ENCODE measurements at places on chromosomes 3 and 15.

DNA sequence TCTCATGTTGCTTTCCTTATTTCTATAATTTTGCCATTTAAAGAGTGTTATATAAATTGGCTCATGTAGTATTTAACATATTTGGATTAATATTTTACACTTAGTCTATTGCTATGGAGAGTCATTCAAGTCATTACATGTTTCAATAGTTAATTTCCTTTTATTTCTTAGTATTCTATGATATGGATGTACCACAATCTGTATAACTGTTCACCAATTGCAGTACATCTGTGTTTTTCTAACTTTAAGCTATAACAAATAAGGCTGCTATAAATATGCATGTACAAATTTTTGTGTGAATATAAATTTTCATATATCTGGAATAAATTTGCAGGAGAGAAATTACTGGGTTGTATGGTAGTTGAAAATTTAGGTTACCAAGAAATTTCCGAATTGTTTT, 993.4 kb downstream of the NAALADL2 start:
- DNase-seq = no peak

DNA sequence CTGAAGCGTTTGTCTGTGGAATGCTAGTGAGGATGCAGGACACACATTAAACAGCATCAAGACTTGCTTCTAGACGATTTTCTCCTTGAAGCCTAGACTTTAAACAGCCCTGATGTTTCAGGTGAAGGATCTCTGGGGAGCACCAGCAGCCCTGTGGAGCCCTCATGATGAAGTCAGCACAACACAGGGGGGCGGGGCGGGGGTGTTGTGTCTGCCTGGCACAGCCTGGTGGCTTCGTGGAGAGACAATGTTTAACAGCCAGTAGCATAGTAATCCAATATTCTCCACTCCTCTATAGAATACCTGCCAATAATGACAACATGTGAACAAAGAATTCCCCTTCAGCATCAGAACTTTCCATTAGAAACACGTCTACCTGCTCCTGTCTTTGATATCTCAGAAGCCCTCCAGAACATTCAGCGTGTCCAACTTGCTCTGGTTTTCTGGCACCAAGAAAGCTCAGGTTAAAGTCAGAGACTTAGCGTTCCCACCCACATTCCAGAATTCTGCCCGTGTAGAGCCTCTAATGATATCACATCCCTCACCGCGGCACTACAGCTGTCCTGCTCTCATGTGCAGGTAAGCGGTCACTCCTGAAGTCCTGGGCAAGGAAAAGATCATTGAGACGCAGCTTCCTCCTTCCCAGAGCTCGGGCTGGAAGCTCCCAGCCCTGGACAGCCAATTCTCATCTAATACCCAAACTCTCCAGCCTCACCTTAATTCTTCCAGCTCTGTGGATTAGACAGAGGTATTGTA, 98.0 kb downstream of the ATP10A start:
- DNase-seq = no peak

DNA sequence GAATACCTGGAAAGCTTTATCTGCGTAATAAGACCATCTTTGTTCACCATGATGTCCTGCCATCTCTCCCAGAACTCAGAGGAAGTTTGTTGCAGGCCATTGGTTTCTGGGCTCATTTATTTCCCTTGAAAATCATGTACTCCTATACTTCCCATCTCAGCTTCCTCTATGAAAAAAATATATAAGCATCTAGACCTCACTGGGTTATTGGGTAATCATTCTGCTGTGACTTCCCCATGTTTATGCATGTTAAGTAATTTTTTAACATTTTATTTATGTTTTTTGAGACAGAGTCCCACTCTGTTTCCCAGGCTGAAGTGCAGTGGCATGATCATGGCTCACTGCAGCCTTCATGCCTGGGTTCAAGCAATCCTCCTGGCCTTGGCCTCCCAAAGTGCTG, 184.5 kb downstream of the ZPLD1 start:
- no peak for DNase-seq

DNA sequence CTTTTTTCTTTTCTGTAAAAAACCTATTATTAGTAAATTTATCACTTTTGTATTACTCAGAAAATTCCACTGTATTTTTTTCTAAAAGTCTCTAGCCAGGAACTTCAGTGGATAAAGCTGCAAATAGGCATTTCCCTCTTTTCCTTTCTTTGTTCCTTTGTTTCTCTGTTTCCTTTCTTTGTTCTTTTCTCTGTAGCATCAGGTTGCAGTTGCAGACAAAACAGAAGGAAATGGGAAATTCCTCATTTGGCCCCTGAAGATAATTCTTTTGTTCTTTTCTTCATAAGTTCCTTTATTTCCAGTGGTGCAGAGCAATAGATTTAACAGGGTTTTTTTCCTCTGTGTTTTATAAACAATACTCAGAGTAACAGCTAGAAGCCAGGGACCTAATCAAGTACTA, 416.5 kb downstream of the TBL1XR1 start:
- no peak for DNase-seq

DNA sequence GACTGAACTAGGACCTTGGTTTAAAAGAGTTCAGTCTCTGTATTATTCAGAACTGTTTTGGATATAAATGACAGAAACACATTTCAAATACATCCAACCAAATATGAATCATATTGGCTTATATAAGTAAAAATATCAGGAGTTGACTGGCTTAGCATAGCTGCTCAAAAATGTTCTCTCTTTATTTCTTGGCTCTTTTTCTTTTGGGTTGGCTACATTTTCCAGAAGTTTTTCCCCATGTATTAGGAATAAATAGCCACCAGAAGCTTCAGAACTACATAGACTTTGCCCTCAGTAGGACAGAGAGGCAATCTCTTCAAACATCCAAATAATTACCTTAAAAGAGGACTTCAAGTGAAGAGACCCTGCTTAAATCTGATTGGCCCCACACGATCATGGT, 32.7 kb downstream of the KCNMB2 start:
- DNase-seq = no peak

DNA sequence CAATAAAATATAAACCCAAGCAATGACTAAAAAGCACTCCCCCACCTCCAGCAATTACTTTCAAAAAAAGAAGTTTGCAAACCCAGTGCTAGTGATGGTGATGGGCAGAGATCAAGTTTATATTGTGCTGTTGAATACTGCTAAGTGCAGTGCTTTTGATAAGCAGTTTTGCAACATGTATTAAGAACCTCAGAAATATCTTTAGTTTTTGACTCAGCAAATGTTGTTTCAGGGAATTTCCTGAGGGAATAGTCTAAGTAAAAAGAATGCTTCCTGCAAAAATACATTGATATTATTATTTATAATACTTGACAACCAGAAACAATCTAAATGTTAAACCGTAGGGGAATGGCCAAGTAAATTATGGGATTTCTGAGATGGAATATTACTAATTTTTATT, 69.3 kb downstream of the ADAMTSL3 start:
- no peak for DNase-seq

DNA sequence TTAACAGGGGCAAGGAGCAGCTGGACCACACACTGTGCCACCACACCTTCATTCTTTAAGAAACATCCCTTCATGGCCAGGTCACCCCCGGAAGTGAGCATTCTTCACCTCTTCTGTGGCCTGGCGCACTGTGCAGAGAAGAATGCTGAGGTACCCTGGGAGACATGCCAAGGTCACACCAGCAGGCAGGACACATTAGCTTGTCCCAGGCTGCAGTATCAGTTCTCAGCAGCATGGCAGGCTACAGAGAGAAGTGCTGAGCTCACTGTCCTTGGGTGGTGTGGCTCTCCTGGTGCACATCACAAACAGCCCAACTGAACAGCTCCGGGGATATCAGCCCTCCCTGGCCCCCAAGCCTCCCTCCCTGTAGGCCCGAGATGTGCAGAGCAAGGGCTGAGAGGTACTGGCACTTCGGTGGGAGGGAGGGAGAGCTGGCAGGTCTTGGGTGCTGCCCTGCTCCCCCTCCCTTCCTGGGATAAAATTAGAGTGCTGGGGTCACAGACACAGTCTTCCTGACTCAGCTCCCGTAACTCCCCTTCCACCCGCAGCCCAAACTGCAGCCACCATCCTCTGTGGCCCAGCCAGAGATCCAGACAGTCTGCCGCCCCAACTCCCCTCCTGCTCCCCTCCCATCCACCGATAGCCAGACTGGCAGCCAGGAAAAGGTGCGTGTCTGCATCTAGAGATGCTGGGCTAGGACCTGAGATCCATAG, 13.4 kb downstream of the SEMA7A start:
- DNase-seq = no peak

GRCh38 chr3:4417449-4417848, 49.6 kb downstream of the SUMF1 start:
- no peak for DNase-seq

DNA sequence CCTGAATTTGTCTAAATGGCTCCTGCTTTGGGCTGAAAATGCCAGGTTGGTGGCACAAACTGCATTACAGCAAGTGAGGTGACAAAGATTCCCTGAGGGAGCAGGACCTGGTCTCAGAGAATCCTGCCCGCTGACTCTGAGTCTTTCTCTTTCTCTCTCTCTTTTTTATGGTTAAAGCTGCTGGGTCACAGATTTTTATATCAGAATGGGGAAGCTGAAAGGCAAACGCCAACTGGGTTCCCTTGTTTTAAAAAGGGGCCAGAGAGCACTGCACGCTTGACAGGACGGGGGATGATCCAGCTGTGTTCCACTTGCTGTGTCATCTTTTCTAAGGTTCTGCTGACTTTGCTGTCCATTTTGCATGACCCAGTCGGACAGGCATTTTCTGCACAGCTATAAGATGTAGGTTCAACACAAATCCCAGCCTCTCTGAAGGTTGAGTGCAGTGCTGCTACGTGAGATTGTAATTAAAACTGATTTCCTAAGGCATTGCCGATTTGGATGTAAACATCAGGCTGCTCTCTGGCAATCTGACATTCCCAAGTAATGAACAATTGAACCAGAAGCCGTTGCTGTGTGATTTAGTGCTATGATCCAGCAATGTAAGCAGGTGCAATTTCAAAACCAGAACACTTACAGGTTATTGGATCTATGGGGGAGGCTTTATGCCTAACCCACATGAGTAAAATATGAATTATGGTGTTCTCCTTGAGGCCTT, 25.8 kb downstream of the ARHGEF3 start:
- DNase-seq = no peak

GRCh38 chr3:40470701-40471100, 6.2 kb upstream of the ZNF619 start:
- DNase-seq = no peak

DNA sequence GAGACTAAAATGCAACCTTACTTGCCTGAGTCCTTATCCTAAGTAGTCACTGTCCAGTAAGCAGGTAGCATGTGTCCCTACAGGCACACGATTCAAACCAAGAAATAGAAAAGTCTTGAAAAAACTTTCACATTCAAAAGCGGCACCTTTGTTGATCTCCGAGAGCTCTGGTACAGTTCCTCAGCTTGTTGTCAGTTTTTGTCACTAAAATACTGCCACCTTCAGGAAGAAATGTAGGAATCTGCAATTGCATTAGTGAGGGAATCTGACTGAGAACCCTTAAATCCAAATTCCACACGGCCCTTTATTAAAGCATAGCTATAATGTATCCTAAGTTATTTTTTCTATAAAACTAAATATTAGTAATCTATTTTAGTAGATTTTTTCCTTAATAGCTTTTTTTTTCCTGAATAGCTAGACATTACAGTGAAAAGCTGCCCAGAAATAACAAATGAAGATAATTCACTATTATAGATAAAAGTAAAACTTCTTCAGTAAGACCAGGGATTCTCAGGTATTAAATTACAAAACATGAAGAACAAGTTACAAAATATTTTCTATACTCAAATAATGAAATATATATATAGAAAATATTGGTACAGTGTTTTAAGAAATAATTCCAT, 44.0 kb downstream of the CCDC54 start:
- DNase-seq = peak; percentile 66

- DNase-seq = no peak
Observed at GRCh38 chr15:68849497-68849896, 28.8 kb upstream of the ANP32A start.

- no peak for DNase-seq
Observed at GRCh38 chr3:142098964-142099363, 50.4 kb downstream of the TFDP2 start.

DNA sequence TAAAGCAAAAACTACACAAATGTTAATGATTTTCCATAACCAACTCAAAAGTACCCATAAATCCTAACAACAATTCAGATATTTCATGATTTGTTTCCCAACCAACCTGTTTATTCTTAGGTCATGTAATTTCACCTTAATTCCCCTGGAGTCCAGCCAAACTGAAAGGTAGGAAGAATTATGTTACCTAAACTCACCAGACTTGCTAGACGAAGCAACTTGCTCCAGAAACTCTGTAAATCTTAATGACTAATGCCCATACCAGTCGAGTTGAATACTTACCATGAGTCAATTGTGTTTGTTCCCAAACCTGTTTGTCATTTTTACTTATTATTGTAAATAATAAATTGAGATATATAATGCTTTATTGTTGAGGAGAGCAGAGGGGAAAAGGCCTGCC, 1030.0 kb downstream of the TBL1XR1 start:
- no peak for DNase-seq

GRCh38 chr15:59622289-59622688, 10.7 kb downstream of the GCNT3 start:
- no peak for DNase-seq

- no peak for DNase-seq
Observed at GRCh38 chr3:43117257-43117656, 11.4 kb upstream of the POMGNT2 start.

GRCh38 chr3:64520334-64520733, 167.5 kb downstream of the ADAMTS9 start:
- no peak for DNase-seq

GRCh38 chr3:13195374-13195773, 122.1 kb upstream of the IQSEC1 start:
- no peak for DNase-seq
